ENCODE measurements at places on chromosomes 5 and 9. TPM values are rescaled to one million over a fixed set of nuclear protein-coding genes. Genes with fewer than 3 reads are reported as not detected.

DNA sequence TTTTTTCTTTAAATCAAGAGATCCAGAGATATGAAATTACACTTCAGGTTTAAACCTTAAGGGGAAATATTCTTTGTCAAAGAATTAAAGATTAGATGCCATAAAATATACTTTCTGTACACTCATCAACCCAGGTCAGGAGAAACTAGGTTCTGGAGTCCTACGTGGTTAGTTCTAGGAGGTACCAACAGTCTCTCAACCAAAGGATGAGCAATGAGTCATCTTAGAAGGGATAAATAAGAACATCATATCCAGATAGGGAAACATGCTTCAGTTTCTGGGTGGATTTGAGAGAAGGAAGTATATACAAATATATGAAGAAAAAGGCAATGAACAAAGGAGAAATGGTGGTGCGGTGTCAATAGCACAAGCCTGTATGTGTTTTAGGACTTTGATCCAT lies 98.2 kb downstream of the CSNK1G3 start:
- no peaks in the 10 kb centered on the region for H3K4me1 ChIP-seq
- H3K27ac ChIP-seq: no peak overlapping the region
- peaks cover 3% of the 10 kb centered on the region for H3K36me3 ChIP-seq
- H3K27me3 ChIP-seq: no peaks in the 10 kb centered on the region
- no peak overlapping the region for H3K4me3 ChIP-seq
- DNase-seq: no peak

- DNase-seq: no peak
- no peaks in the 10 kb centered on the region for H3K4me1 ChIP-seq
- H3K27ac ChIP-seq: no peak overlapping the region
- H3K4me3 ChIP-seq: no peak overlapping the region
- H3K36me3 ChIP-seq: no peaks in the 10 kb centered on the region
These were observed 37.6 kb upstream of the SLC27A6 start for GRCh38 chr5:128927644-128928043.

- no peaks in the 10 kb centered on the region for H3K36me3 ChIP-seq
- H3K27ac ChIP-seq: no peak overlapping the region
- no peak for DNase-seq
- H3K27me3 ChIP-seq: no peaks in the 10 kb centered on the region
- H3K4me3 ChIP-seq: no peak overlapping the region
These were observed 48.2 kb downstream of the EQTN start for GRCh38 chr9:27248702-27249101.

DNA sequence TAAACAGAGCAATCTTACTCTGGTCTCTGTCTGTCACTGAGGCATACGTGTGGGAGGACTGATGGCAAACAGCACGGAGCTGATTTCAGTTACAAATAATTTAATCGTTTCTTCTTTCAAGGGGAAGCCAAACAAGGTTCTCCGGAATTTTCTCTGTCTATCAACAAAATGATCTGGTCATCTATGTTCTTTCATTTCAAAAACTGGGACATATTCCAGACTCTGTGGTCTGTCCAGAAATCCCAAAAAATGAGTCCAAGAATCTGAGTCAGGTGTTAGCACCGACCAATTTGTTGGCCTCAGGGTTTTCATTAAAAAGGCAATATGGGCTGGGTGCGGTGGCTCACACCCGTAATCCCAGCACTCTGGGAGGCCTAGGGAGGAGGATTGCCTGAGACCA lies 69.9 kb upstream of the ZNF608 start:
- no peaks in the 10 kb centered on the region for H3K4me1 ChIP-seq
- no peak overlapping the region for H3K4me3 ChIP-seq
- DNase-seq: no peak
- no peaks in the 10 kb centered on the region for H3K27me3 ChIP-seq
- no peaks in the 10 kb centered on the region for H3K36me3 ChIP-seq
- H3K27ac ChIP-seq: no peak overlapping the region

INSYN2B gene
- not detected for total RNA-seq
